ENCODE measurements at places on chromosomes 5 and 9.

- DNase-seq, result no peak
These were observed 35.2 kb downstream of the MARVELD2 start for GRCh38 chr5:69450116-69450515.

DNA sequence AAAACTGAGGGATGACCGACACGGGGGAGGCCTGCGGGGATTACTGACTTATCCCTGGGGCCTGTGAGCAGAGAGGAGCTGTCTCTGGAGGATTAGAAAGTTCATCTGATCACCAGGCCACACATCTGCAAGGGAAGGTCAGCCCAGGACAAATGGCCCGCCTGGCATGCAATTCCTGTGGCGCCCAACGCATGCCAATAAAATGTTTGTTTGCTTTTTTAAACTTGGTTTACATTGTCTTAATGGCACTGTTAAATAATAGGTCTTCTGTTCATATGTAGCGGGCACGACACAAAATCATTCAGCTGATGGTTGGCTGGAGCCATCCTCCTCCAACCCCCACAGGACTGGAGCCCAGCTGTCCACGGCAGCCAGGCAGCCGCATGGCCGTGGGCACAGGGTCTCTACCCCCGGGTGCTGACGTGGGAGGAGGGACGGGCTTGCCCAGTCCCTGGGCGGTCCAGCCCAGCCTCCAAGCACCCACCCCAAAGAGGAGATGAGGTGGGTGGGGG is 41.0 kb upstream of the SLC12A7 start:
- no peak for DNase-seq

- DNase-seq, result no peak
These were observed 28.3 kb upstream of the GOLPH3 start for GRCh38 chr5:32202394-32202793.

- no peak for DNase-seq
These were observed 273.7 kb downstream of the PBX3 start for GRCh38 chr9:126020836-126021235.

GRCh38 chr5:160463740-160464465 is 42.2 kb downstream of the PTTG1 start:
- DNase-seq, result no peak

DNA sequence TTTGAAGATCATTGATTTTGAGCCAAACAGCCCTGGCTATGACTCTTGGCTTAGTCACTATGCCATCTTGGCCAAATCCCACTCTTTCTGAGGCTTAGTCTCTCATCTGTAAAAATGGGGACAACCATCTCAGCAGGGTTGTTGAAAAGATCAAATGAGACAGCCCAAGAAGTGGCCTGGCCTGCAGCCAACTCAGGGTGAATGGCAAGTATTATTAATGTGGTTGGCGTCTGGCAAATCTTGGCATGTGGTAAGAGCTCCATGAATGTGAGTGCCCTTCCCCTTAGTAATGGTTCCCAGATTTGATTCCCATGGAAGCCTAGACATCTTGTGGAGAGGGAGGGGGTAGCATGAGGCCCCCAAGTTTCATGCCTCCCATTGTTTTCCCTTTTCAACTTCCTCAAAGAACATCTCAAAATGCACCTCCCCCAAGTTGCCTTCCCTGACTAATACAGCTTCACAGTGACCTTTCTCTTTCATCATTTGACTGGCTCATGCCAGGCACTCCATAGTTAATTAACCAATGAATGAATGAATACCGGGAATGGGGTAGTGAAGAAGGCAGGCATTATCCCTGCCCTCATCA is 11.8 kb upstream of the TGFBI start:
- peak; percentile 57 for DNase-seq

DNA sequence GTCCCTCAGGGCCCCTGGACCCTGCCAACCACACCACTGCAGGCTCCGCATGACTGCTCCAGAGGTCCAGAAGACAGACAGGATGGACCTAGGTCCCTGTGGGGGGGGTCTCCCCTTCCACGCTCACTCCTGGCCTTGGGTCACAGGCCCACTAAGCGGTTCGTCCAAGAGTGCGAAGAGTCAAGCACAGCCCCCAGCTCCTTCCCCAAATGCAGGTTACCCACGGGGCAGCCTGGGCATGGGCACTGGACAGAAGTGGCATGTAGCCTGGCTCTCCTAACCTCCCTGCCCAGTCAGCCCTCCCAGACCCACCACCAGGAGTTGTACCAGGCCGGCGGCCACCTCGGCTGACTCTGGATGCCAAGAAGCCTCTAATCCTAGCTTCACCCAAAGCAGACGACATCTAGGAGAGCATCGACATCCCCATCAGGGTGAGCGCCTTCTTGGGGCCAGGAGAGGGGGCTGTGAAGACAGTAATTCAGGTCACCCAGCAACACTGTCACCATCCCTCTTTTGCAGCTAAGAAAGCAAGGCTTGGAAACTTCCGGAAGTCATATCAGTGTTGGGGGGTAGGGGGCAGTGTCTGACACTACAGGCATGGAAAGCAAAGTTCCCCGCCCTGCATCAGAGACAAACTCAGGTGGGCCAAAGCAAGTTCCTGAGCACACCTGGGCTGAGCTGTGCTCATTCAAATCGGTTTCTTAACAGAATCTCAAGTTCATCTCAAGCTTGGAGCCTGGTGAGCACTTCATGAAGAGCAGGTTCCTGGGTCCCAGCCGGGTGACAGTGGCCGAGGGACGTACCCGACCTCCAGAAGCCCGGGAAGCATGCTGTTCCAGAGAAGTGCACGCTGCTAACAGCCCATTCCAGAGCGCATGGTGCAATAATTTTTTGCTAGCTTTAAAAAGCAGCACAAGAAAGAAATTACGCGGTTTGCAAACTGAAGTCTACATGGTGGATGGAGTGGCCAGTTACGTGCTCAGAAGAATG is 68.7 kb downstream of the SEMA4D start:
- DNase-seq, result no peak

DNA sequence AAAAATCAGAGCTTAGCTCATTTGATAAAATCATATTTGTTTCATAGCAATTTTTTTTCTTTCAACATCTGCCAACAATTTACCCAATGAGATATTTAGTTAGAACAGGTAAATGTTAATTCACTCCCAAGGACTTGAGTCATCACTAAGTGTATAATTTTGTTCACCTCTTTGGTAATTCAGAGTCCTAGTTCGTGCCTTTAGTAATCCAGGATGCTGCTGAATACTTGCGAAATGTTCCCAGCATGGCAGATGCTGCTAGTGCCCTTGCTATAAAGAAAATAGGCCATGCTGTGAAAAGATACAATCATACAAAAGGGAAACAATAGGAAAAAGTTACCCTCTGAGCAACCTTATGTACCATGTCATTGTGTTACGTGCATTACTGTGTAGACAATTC is 210.5 kb downstream of the CSNK1G3 start:
- no peak for DNase-seq

DNA sequence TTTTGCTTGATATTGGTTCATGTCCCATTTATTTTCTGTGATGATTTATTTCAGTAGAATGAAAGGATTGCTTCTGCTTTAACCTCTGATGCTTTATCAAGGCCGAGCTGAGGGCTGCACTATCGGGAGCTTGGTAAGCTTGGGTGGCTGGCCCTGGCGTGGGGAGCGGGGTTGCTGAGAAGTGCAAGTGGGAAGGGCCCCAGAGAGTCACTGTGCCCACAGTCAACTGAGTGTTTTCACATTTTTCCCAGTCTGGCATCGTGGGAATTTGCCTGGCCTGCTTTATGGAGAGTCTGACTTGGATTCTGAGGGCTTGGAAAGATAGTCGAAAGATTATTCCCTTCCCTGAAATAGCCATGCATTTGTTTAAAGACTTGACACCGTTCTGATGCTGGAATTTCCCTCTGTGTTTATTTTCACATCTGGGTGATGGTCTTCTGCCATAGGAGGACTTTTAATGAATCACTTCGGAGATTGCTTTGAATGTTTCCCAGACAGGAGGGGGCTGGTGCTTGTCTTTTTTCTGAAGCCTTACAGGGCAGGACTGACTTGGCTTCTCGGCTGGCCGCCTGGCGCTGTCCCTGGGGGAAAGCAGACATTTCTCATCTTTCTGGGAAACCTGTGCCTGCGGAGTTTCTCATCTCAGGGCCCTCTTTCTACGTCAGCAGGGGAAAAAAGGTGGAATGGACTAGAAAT is 139.0 kb downstream of the BOD1 start:
- DNase-seq, result no peak

GRCh38 chr9:112501287-112501686 is 14.7 kb downstream of the KIAA1958 start:
- DNase-seq, result no peak

DNA sequence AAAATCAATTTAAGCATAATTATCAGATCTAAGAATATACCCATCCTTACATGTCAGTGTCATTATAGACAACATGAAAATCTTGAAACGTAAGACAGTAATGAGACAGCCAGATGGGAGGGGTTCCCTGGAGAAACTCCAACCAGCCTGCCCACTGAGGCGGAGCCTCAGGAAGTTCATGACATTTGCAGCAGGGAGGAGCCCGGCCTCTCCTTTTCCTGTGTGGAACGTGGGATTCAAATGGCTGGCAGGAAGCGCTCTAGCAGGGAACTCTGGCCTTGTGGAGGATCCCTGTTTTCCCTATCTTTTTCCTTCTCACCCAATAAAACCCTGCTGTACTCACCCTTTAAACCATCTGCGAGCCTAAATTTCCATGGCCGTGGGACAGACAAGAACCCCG is 176.6 kb upstream of the KCNN2 start:
- peak; percentile 2 for DNase-seq

- DNase-seq, result no peak
These were observed 510.7 kb upstream of the ACO1 start for GRCh38 chr9:31873722-31874121.

DNA sequence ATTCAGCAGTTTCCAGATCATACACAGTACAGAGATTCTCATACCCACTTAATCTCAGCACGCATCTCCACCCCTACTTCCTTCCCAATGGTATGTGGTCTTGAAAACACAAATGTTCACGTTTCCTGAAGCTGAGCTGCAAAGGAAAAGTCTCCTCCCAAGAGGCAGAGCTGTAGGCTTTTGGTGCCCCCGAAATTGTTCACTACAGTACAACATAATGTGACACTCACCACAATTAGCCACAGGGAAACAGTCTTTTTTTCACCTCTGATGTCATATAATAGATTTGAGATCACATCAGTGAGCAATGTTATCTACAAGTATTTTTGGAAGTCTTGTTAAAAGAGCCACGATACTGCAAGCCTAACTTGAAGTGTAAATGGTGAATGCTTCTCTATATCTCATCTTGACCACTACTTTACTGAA is 40.2 kb downstream of the NFIB start:
- no peak for DNase-seq

DNA sequence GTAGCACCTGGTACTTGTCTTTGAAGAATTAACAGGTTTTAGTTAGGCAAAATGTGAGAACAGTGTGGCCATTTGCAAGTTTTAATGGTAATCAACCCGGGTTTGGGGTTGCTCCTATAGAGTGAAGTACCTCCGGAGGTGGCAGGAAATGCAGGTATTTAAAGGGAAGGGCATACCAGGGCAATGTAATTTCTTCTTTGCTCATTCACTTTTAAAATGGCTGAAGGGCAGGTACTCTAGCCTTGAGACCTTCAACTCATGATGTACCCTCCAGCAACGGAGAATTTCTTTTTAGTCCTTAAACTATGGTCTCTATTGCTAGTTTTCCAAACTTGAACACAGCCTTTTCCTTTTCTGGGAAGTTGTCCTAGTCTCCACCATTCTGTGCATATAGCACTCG is 1.3 kb upstream of the HSPA4 start:
- DNase-seq, result no peak

- no peak for DNase-seq
These were observed 37.2 kb downstream of the PLAC8L1 start for GRCh38 chr5:146068206-146068605.

- DNase-seq, result no peak
These were observed 19.6 kb upstream of the ZNF462 start for GRCh38 chr9:106843371-106843770.
